AML-193 (cell line): ENCODE measurements at places on chromosomes 13 and 19.

- no peak for DNase-seq
These were observed 790.2 kb downstream of the GPC5 start for GRCh38 chr13:92188574-92188973.

DNA sequence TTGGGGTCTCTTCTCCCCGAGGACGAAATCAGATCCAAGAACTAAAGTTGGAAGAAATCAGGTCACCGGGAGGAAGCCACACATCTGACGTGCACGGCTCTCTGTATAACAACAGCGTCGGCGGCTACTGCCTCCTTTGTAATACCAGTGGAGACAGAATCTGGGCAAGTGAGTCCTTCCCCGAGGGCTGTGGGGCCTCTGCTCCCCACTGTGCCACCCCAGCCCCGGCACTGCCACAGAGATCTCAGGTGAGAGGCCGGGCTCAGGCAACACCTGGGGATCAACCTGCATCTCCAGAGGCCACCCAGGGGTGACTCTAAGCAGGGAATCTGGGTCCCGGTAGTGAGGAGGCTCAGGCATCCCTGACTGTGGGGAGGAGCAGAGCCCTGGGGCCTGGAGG lies 33.7 kb upstream of the C13orf46 start:
- no peak for DNase-seq

DNA sequence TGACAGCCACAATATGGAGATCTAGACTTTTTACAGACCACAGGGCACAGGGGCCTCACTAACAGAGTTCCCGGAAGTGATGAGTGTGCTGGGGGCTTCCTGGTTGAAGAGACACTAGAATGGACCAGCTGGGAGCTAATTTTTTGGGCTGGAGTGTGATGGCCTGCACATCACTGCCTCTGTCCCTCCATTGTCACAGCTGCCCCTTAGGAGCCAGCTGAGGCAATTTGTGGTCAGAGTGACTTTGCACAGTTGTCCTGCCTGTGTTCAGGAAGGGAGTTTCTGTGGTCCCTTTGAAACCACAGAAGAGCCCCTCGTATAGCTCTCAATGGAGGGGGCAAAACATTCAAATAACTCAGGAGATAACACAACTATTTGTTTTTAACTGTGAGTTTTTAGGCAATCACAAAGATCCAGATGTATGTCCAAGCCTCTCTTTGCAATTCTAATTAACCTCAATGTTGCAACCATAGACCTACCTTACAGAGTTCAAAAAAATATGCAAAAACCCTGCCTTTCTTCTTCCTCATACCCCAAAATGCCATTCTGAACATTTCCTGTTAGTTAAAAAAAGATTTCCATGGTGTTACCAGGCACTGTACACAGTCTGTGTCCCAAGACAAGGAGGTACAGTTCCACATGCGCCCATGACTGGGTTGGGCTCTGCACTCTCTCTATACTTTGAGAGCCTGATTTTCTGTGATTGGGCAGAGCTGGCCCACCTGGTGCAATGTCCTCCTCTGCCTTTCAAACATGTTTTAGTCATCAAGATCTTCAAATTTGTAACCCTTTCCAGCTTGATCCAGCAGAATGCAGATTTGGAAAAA lies 2.4 kb downstream of the ALOX5AP start:
- peak; percentile 95 for DNase-seq

DNA sequence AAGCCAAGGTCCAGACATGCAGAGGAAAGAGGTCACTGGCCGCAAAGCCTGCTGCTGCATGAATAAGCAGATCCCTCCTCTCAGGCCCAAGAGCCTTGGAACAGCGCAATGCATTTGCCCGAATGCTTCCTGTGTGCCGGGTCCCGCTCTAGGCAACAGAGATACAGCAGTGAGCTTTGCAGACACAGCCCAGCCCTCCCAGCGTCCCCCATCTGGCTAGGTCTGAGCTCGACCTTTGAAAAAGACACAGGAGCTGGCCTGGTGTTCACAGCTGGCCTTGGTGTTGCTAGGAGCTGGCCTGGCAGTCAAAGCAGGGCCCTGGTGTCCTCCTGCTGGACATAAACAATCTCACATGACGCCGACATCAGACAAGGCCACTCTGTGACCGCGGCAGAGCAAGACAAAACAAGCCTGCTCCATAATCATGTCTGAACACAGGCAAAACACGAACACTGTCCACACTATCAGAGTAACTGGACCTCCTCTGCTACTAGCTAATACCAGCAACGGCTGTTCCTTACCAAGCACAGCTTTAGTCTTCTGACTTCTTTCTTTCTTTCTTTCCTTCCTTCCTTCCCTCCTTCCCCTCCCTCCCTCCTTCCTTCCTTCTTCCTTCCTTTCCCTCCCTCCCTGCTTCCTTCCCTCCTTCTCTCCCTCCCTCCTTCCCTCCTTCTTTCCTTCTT lies 5.7 kb upstream of the PEX11G start:
- no peak for DNase-seq

DNA sequence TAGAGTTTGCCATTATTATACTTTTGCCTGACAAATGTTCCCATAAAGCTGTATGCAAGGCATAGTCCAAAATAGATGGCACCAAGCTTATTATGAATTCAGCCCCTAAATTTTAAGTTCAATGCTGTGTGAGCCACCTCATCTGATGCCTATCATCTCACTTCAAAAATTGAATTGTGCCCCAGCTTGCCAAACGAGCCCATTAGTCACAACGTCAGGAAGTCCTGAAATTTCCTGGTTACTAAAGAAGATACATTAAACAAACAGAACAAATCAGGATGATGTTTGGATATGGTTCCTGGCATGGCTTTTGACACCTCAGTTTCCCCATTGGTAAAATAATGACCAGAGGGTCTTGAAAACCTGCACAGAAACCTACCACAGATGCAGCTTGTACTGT lies 147.5 kb upstream of the SOX21 start:
- DNase-seq: no peak

DNA sequence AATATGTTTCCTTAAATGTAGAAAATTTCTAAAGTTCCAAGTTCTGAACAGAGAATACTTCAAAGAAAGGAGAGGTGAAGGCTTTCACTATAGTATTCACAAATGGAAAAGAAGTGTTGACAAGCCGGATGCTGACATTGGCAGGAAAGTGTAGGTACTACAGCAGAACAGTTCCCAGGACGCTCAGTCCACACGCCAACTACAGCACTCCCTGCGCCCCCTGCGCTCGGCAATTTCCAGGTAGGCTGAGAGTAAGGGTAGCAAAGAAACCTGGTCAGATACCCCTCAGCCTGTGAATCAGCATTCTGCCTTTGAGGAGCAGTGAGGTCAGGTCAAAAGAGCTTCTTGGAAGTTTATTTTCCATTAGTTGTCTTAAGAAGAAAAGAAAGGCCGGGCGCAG lies 115.3 kb downstream of the NALCN start:
- DNase-seq: no peak

GRCh38 chr19:4594201-4594600 lies 34.7 kb upstream of the SEMA6B start:
- DNase-seq: no peak

GRCh38 chr13:95713651-95714050 lies 36.7 kb downstream of the DNAJC3 start:
- DNase-seq: no peak

- peak; percentile 5 for DNase-seq
These were observed 2.0 kb downstream of the OLFM2 start for GRCh38 chr19:9934132-9934950.

DNA sequence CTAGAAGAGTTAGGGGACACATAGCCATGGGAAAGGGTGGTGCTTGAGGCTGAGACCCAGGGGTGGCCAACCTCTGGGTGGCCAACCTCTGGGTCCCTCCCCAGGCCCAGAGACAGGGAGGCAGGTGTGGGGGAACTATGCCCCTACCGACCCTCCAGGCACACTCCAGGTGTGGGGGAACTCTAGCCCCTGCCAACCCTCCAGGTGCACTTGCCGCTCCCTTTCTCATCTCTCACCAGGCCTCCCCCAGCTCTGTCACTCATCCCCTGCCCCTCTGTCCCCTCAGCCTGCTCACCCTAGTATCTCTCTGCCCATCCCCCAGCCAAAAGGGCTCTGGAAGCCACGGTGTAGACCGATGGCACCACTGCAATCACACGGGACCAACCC lies 10.6 kb upstream of the VSTM2B start:
- no peak for DNase-seq

DNA sequence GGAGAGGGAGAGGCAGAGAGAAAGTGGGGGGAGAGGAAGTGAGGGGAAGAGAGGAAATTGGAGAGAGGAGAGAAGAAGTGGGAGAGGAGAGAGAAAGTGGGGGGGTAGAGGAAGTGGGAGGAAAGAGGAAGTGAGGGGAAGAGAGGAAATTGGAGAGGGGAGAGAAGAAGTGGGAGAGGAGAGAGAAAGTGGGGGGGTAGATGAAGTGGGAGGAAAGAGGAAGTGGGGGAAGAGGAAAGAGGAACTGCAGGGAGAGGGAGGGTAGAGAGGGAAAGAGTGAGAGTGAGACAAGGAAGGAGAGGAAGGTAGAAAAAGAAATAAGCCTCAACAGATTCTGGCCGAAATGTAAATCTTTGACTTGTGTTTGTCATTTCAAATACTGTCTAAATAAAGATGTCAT lies 146.6 kb downstream of the KLF12 start:
- DNase-seq: no peak

- DNase-seq: no peak
These were observed 41.6 kb downstream of the RFX2 start for GRCh38 chr19:6068711-6069110.

- DNase-seq: no peak
These were observed 290.8 kb downstream of the FOXO1 start for GRCh38 chr13:40375489-40376171.

GRCh38 chr13:46751811-46752635 lies 44.9 kb downstream of the ESD start:
- peak; percentile 98 for DNase-seq

GRCh38 chr13:101986316-101986715 lies 415.5 kb downstream of the FGF14 start:
- no peak for DNase-seq

GRCh38 chr13:25980255-25980654 lies 71.6 kb downstream of the SHISA2 start:
- peak; percentile 22 for DNase-seq

- DNase-seq: no peak
These were observed 30.5 kb upstream of the TUBGCP3 start for GRCh38 chr13:112618501-112618900.

DNA sequence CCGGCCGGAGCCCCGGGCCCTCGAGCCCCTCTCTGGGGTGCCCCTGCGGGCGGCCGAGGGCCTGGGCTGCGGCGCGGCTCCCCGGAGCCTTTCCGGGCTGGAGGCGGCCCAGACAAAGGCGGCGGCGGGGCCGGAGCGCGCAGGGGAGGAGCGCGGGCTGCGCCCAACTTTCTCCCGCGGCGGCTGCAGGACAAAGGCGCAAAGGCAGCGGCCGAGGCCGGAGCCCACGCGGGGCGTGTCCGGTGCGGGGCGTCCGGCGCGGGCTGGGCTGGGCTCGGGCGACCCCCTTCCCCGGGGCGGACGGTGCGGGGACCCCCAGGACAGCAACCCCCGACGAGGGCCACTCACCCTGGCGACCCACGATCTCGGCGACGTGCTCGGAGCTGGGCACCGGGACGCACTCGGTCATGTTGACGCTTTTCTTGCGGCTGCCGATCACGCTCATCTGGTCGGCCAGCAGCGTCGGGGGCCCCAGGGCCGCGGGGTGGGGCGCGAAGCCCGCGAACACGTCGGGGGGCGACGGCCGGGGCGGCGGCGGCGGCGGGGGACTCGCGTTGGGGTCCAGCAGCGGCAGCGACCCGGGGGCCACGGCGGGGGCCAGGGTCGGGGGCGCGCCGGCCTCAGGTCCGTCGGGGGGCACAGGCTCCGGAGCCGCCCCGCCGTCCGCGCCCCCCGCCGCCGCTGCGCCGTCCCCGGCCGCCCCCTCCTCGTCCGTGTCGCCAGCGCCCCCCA lies 843 bp downstream of the MEX3D start:
- DNase-seq: no peak

DNA sequence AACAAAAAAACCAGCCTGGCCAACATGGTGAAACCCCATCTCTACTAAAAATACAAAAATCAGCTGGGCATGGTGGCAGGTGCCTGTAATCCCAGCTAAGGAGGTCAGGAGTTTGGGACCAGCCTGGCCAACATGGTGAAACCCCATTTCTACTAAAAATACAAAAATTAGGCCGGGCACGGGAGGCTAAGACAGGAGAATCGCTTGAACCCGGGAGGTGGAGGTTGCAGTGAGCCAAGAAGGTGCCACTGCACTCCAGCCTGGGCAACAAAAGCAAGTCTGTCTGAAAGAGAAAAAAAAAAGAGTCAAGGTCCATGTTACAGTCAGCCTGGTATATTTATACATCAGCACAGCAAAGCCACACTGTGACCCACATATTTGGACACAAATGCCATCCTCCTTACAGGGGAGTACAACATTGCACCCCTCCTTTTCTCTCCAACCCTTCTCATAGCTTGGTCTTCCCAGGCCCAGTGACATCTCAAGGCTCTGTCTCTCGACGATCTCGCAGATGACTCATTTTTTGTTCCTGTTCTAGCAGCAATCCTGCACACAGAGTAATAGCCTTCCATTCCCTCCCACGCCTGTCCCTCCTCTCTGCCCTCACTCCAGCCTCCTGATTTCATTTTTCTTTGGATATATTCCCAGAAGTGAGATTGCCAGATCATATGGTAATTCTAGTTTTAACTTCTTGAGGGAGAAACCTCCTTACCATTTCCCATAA lies 21.0 kb upstream of the DPP9 start:
- DNase-seq: no peak

DNA sequence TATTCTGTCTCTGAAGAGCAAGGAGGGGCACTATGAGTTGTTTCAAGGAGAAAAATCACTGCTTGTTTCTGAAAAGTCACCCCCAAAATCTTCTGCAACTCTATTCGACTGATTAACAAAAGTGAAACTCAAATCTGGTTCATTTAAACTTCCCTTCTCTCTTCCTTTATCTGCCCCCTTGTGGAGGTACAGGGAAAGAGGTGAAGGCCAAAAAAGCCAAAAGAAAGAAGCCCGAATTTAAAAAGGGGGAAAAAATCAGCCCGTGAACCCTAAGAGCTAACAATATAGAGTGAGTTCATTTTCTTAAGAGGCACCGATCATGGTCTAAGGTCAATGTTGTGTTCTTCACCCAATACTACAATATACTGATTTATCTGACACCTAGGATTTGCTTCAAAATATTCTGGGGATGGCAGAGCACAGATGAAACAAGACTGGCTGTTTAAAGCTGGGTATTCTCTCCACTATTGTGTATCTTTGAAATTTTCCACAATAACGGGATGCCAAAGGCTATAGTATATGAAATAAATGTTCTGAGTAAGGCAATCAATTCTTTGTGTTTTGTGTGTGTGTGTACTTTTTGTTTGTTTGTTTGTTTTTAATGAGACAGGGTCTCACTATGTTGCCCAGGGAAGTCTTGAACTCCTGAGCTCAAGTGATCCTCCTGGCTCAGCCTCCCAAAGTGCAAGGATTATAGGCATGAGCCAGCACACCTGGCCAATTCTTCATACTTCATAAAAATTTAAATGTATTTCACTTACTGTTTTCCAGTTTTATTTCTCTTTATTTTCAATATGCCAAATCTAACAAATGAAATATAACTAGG lies 55.0 kb upstream of the EEF1AKMT1 start:
- peak; percentile 77 for DNase-seq

GRCh38 chr13:38735665-38736440 lies 49.0 kb downstream of the FREM2 start:
- no peak for DNase-seq

GRCh38 chr19:53782698-53783097 lies 41.4 kb downstream of the NLRP12 start:
- DNase-seq: no peak

- no peak for DNase-seq
These were observed 9.2 kb downstream of the SCAF1 start for GRCh38 chr19:49651029-49651819.

GRCh38 chr19:19352823-19353222 lies 32.2 kb downstream of the MAU2 start:
- DNase-seq: no peak

GRCh38 chr13:113207460-113207859 lies 1.0 kb downstream of the PCID2 start:
- DNase-seq: no peak

- no peak for DNase-seq
These were observed 4.5 kb upstream of the ADGRE2 start for GRCh38 chr19:14782626-14783409.
